Hematopoietic multipotent progenitor cell treated with erythropoietin and hydrocortisone succinate and interleukin-3 and kit ligand, for 17 days (in vitro differentiated cells): ENCODE measurements at places on chromosomes 1 and 21.

DNA sequence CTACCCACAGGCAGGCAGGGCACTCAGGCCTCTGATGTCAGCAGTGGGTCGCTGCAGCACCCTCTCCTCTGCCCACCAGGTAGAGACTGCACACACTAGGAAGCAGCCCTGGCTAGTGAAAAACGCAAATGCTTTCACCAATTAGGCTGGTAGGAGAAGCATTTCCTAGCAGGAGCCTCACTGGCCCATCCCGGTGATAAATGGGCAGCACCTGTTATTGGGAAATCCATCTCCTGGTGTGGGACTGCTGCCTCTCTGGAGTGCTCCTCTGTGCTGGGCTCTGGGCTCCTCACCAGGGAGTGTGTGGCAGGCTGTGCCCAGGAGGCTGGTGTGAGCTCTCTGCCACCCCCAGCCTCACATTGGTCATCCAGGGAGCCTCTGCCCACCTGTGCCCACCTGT is 28.6 kb downstream of the LRP8 start:
- no peak for DNase-seq

DNA sequence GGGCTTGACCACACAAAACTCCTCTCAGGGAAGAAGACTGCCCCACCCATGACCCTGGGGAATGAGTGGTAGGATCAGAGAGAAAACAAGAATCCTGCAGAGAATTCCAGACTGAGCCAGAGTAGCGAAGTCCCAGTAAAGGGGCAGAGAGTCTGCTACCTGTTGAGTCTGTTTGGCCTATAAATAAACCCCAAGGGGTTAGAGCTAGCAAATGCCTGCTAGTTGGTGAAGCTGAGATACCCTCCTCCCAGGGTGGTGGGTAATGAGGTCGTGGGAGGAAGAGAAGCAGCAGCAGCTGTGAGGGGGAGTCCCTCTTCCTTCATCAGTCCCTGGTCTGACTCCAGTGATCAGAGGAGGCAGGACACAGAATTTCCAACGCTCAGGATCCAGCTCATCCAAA is 2.5 kb downstream of the TRAF3IP3 start:
- no peak for DNase-seq

DNA sequence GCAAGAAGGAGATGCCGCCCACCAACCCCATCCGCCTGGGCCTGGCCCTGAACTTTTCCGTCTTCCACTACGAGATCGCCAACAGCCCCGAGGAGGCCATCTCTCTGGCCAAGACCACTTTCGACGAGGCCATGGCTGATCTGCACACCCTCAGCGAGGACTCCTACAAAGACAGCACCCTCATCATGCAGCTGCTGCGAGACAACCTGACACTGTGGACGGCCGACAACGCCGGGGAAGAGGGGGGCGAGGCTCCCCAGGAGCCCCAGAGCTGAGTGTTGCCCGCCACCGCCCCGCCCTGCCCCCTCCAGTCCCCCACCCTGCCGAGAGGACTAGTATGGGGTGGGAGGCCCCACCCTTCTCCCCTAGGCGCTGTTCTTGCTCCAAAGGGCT is 732 bp downstream of the SFN start:
- no peak for DNase-seq

DNA sequence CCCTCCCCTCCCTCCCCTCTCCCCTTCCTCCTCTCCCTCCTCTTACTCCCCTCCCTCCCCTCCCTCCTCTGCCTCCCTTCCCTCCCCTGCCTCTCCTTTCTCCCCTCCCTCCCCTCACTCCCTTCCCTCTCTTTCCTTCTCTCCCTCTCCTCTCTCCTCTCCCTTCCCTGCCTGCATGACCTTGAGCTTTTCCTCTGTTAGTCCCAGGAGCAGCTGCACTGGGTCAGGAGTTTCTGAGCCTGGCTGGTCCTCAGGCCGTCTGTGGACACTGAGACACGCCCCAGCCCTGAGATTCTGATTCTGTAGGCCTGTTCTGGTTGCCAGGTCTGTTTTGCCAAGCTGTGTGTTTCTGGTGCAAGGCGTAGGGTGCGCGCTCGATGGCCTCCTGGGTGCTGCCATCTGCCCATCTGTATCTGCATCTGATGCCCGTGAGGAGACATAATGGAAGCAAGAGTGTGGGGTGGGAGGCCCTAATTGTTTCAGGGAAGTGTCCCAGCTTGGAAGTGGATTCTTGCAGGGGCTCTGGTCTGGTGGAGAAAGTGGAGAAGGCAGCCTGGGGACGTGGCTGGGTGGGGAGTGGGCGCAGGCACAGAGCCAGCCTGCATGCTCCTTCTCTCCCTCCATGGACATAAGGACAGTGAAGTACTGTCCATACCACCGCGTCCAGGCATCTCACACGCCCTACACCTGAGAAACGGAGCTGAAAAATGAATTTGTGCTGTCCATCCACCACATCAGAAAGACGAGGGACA is 97.2 kb downstream of the WDR4 start:
- DNase-seq, result no peak

GRCh38 chr1:92623187-92623778 is 136.6 kb upstream of the GFI1 start:
- DNase-seq, result no peak

DNA sequence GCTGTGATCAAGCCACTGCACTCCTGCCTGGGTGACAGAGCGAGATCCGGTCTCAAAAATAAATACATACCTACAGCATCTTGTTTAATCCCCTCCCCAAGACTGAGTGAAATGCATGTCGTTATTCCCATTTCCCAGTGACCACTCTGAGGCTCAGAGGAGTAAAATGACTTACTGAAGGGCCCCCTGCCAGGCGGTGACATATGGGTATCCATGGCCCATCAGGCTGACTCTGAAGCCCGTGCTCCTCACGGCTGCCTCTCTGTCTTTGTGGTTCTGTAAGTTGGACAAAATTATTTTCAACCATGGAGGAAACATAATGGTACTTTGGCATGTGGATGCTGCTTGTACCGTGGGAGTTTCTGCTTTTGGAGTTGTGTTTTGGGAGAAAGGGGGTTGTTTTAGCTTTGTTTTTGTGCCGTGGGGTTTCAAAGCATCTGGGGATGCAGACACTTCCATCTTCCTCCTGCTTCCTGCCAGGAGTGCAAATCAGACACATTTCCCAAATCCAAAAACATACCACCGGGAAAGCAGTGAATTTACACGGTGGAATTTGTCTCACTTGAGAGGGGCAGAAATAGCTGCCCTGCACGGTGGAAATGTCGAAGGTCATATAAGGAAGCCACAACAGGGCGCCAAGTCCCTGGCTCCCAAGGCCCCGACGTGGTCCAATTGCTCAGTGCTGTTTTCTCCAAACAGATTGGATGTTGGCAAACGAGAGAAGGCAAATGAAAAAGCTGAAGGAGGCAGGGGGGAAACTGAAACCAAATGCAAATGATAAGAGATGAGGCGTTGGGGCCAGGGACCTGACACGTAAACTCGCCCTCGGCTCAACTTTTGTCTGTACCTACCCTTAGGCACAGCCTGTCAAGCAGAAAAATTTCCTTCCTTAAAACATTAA is 17.1 kb upstream of the PINK1 start:
- DNase-seq, result no peak

DNA sequence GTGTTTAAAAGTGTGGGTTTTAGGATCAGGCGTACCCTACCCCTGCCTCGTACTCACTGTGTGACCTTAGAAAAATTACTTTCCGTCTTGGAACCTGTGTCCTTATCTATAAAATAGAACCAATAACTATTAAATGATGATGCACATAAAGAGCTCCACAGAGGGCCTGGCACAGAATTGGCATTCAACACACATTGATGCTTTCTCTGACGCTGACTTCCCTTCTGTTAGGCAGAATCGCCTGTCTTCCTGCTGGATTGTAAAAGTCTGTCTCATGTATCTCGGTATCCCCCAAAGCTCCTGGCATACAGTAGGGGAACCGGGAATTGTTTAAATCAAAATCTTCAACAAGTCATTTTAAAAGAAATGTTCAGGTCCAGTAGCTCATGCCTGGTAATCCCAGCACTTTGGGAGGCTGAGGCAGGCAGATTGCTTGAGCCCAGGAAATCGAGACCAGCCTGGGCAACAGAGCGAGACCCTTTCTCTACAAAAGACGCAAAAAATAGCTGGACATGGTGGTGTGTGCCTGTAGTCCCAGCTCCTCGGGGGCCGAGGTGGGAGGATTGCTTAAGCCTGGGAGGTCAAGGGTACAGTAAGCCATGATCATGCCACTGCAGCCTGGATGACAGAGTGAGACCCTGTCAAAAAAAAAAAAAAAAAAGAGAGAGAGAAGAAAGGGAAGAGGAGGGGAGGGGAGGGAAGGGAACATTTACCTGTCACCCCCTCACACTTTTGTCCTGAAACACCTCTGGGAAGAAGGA is 41.3 kb upstream of the FHAD1 start:
- DNase-seq, result no peak

DNA sequence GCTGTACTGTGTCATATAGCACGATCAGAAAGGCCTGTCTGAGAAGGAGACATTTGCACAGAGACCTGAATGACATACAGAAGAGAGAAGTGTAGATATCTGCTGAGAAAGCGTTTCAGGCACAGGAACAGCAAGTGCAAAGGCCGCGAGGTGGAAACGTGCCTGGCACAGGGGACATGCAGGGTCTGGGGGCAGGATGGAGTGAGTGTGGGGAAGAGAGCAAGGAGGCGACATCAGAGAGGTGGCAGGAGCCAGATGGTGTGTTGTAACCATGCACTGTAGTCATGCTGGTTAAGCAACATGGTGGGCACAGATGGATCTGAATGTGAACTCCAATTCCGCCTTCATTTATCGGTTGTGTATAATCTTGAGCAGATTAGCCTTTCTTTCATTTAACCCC is 13.0 kb downstream of the KRTCAP2 start:
- no peak for DNase-seq

GRCh38 chr1:193415256-193415655 is 228.8 kb upstream of the B3GALT2 start:
- no peak for DNase-seq

- DNase-seq, result no peak
Observed at GRCh38 chr1:63148825-63149645, 173.3 kb upstream of the FOXD3 start.

GRCh38 chr21:32717851-32718316 is 9.9 kb downstream of the SYNJ1 start:
- DNase-seq, result no peak

GRCh38 chr1:160584784-160585183 is 5.5 kb upstream of the CD84 start:
- no peak for DNase-seq

DNA sequence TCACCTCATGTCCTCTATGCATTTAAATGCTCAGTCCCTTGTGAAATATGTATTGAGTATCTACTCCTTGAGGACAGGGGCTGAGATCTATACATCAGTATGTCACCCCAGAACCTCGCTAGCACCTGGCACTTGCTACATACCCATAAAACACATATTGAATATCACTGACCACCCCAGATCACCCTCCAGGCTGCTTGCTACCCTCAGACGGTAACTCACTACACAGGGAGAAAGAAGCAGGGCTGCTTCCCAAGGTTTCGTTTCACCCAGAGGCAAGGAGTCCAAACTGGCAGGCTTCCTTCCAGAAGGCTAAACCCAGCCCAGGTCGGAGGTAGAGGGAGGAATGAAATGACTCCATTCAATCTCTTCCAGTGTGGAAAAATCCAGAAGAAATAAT is 8.5 kb downstream of the INKA2 start:
- no peak for DNase-seq
